ENCODE measurements at places on chromosomes 12 and 14.

- no peak for DNase-seq
These were observed 22.7 kb downstream of the AEBP2 start for GRCh38 chr12:19461999-19462398.

- DNase-seq, result no peak
These were observed 6.9 kb downstream of the MGAT4C start for GRCh38 chr12:86249276-86249675.

GRCh38 chr14:50999726-51000125 lies 55.4 kb upstream of the PYGL start:
- no peak for DNase-seq

DNA sequence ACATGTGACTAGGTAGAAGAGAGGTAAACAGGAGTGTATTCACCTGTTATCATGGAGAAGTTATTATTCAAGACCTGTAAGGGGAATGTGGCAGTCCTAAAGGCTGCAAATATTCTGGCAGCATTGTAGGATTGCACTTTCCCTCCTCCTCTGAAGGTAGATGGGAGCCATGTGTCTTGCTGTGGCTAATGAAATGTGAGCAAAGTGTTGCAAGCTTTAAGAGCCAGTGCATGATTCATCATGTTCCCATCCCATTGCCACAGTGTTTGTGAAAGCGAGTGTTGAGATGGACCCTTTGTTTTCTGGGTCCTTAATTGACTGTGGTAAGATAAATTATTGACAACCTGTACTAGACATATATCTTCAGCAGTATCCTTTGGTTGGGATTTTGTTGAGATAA lies 128.7 kb downstream of the RGS6 start:
- no peak for DNase-seq
